ENCODE measurements at places on chromosomes 6 and 20. TPM values are rescaled to one million over a fixed set of nuclear protein-coding genes. Genes with fewer than 3 reads are reported as not detected.

DNA sequence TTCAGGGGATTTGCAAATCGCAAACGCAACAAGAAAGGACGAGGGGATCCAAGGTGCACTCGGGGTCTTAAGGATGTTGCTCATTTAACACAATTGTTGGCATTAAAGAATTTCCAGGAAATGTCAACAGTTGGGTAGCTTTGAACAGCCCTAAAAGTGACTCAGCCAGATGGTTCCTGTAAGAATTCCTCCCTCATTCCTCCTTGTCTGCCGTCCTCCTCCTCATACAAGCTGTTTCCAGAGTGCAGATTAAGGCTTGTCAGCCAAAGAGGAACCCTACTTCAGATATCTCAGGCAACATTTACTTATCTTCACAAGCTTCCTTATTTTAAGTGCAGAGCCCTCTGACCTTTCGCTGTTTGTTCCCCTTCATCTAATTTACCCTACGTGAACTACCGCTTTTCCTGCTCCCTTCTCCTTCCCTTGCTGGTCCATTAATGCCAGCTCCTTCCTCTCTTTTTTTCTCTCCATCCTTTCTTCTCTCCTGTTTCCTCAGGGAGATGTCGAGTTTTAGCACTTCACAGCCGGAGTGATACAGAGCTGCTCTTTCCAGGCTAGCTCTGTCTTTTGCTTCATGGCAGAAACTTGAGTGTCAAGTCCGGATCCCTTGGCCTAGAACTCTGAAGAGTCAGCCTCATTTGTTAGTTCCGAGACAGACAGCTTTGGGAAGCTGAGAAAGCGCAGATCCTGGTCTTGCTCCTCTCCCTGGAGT is 26.1 kb upstream of the TBC1D7 start:
- DNase-seq = no peak

The LRFN2 gene
- 0.14 TPM for polyA plus RNA-seq

- DNase-seq = peak; percentile 39
Measured at GRCh38 chr20:5504061-5504739, 187.4 kb upstream of the PROKR2 start.

DNA sequence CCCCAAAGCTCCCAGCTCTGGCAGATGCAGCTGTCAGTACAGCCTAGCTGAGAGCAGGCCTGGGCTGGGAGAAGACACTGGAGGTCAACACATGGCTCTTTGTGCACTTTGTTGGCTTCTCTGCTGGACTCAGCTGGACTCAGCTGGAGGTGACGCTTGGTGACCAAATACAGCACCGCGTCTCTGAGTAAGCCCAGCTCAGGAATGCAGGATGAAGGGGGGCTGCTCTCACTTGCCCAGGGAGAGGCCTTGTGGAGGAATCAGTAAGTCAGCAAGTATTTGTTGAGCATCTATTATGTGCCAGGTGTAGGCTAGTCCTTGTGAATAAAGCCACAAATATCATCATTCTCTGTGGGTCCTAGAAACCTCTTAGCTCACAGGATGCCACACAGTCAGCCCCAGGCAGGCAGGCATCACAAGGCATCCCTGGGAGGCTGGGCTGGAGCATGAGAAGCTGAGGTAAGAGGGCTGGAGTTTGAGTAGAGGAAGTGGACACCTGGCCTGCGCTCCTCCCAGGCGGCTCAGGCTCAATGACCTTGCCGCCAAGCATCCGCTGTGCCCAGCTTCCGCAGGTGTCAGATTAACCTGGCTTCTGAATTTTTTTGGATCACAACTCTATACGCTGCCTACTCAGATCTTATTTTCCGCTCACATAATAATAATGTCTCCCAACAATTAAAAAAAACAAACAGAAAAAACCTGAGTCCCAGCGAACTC is 95.4 kb downstream of the TMEM170B start:
- DNase-seq = no peak

The BANF2 gene
- polyA plus RNA-seq = not detected

The TBCC gene
- 22.7 TPM for polyA plus RNA-seq

GRCh38 chr6:110140650-110141049 is 38.8 kb downstream of the WASF1 start:
- no peak for DNase-seq

The KHDC1L gene
- 0.40 TPM for polyA plus RNA-seq

DNA sequence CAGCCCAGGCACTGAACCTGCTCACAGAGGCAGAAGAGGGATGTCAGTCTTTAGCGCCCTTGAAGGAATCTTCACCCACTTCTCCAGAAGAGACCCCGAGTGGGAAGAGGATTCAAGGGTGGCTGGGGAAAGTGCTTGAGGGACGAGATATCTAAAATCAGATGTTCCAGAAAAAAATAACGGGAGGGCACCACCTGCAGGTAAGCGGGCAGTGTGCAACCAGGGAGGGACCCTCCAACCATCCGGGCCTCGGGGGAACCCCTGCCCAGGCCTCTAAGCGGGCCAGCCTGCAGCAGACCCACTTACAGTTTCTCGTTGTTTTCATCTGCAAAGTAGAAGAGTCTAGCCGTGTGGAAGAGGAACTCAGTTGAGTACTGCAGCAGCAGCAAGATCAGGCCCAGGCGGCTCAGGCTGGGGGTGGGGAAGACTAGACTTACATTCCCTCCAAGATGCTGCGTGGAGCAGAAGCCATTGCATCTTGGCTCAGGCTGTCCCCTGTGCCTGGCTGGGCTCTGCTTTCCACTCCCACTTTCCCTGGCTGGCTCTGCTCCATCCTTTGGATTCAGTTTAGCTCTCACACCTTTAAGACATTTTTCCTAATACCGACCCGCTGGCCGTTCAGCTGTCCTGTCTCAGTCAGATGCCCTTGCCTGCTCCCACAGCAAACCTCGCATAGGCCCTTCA is 71.0 kb downstream of the TRAM2 start:
- no peak for DNase-seq

- DNase-seq = peak; percentile 70
Measured at GRCh38 chr6:118649918-118650581, 1.3 kb downstream of the CEP85L start.

The MOG gene
- not detected for polyA plus RNA-seq

DNA sequence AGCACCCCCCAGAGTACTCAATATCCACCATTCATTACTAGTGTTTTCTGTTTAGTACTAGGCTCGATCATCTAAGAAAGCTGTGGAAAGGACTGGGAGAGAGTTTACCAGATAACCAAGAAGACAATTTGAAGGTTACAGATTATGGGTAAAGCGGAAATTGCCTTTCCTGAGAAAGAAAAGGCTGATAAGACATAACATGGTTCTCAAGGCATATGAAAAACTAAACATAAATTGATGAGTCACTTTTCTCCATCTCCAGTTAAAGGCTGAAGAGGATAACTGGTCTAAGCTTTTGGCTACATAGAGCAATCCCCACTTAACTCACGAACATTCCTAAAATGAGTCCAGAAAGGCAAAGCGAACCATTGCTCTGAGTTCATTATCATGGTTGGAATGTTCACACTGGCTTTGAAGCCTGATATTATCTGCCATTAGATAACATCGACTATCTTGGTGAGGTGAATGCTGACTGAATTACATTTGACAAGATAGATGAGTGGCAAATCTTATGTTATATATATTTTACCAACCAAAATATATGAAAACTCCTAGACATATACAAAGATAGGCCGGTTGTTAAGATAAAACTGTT is 65.8 kb downstream of the BTBD9 start:
- DNase-seq = no peak

DNA sequence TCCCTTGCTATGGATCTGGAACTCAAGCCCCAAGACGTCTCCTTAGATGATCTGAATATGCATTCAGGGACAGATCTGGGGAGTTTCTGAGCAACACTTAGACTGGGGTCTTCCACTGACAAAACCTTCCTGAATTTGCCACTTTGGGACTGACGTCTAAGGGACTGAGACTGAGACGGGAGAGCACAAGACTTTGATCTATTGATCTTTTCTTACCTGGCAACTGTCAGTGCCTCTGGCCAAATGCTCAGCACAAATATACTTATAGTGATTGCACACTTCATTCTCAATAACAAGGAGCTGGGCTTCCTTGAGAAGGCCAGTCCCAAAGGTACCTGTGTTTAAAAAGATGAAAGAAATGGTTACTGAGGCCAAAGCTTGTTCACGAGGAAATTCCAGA is 131.8 kb downstream of the LPA start:
- DNase-seq = no peak

GRCh38 chr6:53818858-53819609 is 24.2 kb downstream of the LRRC1 start:
- no peak for DNase-seq

DNA sequence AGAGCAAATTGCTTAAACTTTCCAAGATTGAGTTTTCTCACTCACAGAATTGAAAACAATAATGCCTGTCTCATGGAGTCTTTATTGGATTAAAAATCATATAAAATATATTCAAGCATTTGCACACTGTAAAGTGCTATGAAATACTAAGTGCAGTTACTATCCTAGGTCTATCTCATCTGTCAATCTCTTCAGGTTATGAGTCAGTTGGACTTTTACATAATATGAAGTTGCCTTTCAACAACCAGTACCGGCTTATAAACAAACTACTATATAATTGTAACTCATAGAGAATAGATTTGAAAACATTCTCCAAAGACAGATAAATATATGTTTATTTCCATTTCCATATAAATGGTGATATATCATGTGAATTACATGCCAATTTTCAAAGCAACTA is 20.4 kb upstream of the GSTA4 start:
- DNase-seq = no peak

GRCh38 chr6:170470734-170471133 is 82.4 kb downstream of the PSMB1 start:
- no peak for DNase-seq

DNA sequence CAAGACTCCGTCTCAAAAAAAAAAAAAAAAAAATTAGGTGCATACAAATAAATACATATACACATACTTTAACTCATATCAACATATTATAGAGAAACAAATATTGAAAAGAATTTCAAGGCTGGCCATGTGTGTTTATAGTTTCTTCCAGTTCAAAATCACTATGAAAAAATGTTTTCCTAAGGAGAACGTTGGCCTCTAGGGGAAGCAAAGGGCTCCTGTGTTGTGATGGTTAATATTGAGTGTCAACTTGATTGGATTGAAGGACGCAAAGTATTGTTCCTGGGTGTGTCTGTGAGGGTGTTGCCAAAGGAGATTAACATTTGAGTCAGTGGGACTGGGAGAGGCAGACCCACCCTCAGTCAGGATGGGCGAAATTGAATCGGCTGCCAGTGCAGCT is 182.0 kb upstream of the AGPAT4 start:
- DNase-seq = no peak

DNA sequence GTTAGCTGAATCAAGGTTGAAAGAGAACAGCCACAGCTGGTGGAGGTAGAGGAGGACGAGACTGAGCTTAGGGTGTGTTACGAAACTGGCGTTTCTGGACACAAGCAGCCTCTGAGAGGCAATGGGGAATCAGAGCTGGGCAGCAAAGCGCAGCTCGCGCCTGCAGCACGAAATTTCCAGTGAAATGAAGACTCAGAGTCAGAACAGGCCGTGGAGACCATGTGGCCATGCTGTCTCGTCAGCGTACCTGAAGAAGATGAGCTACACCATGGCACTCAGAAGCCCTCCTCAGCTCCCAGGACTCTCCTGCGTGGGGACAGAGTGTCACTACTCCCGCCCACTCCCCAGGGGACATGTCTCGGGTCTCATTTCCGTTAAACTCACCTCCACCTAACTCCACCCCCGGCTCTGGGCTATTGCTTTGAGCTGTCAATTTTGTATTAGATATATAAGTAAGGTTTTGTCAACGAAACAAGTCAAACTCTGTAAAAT is 256.9 kb downstream of the ERMARD start:
- no peak for DNase-seq

- peak; percentile 39 for DNase-seq
Measured at GRCh38 chr20:3751675-3752385, 15.7 kb downstream of the ADISSP start.

The KCNK15 gene
- not detected for polyA plus RNA-seq

GRCh38 chr6:36578431-36578830 is 15.7 kb upstream of the SRSF3 start:
- no peak for DNase-seq

DNA sequence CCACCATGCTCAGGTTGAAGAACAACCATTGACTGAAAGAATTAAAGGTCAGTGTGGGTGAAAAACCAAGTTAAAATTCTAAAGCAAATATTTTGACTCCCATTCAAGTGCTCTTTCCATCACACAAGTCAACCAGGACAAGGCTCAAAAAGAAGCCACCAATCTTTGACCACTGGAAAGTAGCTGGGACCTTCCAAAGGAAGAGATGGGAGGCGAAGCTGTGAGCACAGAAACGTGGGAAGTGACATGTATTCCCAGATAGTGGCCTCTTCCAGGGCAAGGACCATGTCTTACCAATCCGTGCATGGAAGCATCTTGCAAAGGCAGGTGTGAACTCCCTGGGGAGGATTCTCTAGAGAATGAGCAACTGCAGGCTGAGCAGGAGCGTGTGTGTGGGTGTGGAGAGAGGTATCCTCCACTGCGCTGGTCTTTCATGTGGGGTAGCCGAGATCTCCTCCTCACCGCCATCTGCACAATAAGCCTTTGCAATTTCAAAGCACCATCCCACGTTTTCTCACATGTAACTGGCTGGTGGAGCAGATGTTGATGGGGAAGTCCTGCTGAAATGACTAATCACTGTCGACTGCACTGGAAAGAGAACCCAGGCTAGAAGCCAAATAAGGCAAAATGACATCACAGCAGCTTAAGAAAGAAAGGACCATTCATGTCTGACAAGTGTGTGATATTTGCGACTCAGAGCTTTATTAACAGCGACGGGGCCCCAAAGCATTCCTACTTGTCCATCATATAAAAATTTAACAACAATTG is 189.4 kb upstream of the RREB1 start:
- no peak for DNase-seq

The BPIFB4 gene
- not detected for polyA plus RNA-seq

The MUC21 gene
- not detected for polyA plus RNA-seq

DNA sequence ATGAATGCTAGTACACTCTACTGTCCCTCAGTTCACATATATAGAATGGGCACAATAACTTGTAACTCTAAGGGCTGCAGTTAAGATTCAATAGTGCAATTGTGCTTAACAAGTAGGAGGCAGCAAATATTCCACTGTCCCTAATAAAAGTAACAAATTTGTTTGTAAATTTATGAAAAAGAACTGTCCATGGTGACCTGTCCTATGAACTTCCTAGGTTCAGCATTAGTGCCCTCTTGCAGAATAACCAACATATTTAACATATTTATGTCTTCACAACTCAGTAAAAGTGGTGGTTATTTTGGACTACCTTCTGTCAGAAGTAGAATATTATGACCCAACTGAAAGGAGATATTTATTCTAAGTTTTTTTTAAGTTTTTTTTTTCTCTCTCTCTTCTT is 327.8 kb downstream of the CENPW start:
- DNase-seq = no peak

- DNase-seq = no peak
Measured at GRCh38 chr6:41077536-41077935, 4.8 kb downstream of the NFYA start.

The HRH3 gene
- polyA plus RNA-seq = not detected
